ENCODE measurements at places on chromosomes 12 and 14.

DNA sequence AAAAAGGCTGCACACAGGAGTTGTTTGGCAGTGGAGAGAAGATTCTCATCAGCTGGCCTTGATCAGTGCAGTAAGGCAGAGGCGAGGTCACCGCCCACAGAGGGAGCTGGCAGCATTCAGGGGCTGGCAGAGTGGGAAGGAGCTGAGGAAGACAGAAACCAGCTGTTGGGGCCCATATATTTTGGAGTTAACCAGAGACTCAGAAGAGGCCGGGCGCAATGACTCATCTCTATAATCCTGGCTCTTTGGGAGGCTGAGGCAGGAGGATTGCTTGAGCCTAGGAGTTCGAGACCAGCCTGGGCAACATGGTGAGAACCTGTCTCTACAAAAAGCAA, 17.7 kb downstream of the SMCO2 start:
- no peak for DNase-seq

DNA sequence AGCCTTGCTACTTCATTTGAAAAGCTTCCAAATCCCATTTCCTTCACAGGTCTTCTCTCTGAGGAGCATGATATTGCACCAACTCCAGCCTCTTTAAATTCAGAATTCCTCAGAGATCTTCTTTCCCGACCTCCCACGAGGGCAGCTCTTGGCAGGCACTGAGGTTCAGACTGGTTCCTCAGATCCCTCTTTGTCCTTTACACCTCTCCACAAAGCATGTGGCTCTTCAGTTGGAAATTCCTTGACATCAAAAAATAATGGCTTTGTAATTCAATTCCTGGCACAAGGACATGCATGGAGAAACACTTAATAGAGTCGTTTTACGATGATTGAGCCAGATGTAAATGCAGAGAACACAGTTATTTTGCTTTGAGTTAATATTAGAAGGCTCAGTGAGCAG, 63.2 kb upstream of the TMX1 start:
- DNase-seq = no peak

DNA sequence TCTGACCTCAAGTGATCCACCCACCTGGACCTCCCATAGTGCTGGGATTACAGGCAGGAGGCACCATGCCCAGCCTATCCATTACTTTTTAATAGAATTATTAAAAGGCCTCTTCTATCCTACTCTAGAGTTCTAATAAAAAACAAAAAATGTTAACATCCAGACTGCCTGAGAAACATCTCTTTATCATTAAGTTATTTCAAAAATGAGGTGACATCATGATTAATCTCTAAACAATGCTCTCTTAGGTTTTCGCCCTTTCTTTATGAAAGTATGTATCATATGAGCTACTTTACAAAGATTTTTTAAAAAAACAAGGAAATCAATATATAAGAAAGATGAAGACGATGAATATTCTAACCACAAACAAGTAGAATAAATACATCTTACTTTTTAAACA, 52.6 kb downstream of the FGD6 start:
- DNase-seq = no peak

DNA sequence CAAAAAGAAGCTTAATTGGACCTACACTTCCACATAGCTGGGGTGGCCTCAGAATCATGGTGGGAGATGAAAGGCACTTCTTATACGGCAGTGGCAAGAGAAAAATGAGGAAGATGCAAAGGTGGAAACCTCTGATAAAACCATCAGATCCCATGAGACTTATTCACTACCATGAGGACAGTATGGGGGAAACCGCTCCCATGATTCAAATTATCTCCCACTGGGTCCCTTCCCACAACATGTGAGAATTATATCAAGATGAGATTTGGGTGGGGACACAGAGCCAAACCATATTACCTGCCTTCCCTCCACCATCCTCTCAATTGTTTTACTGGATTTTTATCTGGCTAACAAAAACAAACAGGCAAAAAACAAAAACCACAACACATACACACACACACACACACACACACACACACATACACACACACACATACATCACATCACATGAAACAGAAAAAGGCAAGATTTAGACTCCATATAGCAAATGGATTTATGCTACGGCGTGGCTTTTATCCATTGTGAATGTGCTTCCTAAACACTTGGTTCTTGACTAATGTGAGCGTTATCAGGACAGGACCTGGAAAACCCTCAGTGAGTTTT, 66.7 kb downstream of the ZFP36L1 start:
- no peak for DNase-seq

DNA sequence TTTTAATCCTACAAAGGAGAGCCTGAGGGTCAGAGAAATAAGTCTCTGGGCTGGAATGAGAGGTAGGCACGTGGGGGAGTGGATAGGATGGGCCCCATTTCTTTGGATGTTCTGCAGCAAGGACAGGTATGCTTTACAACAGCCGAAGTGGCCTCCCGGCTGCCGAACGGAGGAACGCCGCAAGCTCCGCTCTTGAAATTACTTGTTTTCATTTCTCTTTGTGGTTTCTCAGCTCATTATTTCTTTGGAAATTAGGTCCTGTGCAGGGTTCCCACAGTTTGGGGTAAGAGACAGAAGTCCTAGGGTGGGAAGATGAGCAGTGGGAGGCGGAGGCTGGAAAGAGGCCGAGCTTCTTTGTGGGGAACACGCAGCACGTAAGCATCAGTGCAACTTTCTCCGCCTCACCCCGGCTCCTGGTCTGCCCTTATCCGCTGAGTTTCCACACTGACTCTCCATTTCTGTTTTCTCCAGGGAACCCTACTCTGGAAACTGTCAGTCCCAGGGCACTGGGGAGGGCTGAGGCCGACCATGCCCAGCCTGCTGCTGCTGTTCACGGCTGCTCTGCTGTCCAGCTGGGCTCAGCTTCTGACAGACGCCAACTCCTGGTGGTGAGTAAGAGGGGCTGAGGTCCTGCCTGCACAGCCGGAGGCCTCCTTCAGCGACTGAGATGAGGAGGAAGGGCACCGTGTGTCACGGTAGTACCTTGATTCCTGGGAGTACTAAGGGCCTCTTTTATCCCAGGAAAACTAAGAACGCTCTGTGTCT, 2.0 kb downstream of the WNT5B start:
- no peak for DNase-seq

- DNase-seq = peak; percentile 66
Observed at GRCh38 chr12:95117178-95117599, 43.8 kb upstream of the NR2C1 start.

GRCh38 chr12:115413626-115414025, 729.7 kb upstream of the TBX3 start:
- no peak for DNase-seq

DNA sequence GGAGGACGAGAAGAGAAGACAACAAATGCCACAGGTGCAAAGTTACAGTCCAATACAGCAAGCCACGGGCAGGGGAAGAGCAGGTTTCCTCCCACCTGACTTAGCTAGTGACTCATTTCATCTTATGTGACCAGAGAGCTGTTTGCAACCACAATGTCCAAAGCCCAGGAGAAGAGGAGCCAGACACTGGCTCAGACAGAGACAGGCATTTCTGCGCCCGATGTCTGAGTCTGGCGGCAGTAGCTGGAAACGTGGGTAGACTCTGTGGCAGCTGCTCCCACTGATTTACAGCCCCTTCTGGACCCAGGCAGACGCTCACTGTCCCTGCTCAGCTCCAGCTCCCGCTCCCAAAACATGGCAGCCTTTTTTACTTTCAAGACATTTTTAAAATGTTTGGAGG, 60.0 kb downstream of the CHGA start:
- DNase-seq = no peak

GRCh38 chr12:119902084-119902509, 25.0 kb upstream of the CIT start:
- DNase-seq = peak; percentile 68

- DNase-seq = no peak
Observed at GRCh38 chr12:88866881-88867280, 286.6 kb upstream of the KITLG start.

GRCh38 chr12:109489016-109489954, 11.9 kb downstream of the UBE3B start:
- no peak for DNase-seq

DNA sequence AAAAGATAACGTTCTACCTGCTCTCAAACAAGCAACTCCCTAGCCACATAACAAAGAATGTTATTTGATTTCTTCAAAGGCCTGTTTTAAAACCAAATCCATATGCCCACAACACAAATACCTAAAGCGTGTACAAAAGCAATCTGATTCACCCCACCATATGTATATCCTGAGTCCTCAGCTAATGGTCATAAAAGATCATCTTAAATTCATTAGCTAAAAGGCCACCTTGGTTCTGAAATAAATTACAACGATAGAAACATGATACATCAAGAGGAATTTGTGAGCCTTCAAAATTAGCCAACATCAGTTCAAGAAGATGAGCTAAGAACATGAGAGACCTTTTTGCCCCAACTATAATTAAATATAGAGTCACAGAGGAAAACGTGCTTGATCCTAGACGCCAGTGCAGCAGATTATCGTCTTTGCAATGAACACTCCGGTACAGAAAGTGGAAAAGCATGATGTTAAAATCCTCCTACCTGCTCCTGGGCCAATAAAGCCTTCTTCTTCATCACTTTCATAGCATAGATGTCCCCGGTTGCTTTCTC, 20.0 kb downstream of the CIT start:
- DNase-seq = no peak

- DNase-seq = no peak
Observed at GRCh38 chr14:78090864-78091263, 79.3 kb upstream of the NRXN3 start.

All from transverse colon (tissue), 4 donors.